ENCODE measurements at places on chromosomes 11 and 22.
A peak's percentile ranks its signal among the peaks of the same experiment; 100 is the strongest.

DNA sequence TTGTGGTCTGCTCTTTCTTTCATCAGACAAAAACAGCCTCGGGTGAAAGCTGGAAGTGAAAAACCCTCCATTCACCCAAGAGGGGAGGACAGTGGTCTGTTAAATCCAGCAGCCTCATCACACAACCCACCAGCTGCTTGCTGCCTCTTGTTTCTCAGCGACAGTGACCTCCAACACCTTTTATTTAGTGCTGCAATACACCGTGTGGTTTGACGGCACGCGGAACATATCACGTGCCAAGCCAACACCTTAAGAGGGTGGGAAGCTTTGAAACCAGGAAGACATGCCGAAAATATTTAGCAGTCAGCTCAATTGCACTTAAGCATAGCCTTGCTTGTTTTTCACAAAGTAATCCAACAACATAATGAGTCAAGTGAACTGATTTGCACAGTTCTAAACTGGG lies 39.8 kb upstream of the POGLUT3 start:
- DNase-seq, result peak; percentile 11

- DNase-seq, result no peak
These were observed 827 bp downstream of the PHF21B start for GRCh38 chr22:45008751-45009605.

- DNase-seq, result no peak
These were observed 7.8 kb downstream of the RPS6KA4 start for GRCh38 chr11:64366751-64367150.

GRCh38 chr22:46532416-46532815 lies 5.0 kb downstream of the CELSR1 start:
- no peak for DNase-seq

DNA sequence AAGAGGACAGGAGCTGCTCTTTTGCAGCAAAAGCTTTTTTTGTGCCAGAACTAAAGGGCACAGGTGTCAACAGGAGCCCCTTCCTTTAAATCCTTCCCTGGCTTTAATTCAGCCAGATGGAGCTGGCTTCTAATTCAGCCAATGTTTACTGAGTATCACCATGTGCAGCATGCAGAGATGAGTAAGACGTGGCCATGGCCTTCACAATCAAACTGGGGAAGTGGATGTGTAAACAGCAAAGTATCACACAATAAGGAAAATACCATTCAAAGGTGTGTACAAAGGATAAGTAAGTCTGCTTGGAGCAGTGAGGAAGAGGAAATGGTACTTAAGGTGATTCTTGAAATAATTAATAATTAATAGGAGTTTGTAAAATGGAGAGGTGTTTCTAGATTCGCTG lies 243.4 kb downstream of the NXPE2 start:
- DNase-seq, result no peak

DNA sequence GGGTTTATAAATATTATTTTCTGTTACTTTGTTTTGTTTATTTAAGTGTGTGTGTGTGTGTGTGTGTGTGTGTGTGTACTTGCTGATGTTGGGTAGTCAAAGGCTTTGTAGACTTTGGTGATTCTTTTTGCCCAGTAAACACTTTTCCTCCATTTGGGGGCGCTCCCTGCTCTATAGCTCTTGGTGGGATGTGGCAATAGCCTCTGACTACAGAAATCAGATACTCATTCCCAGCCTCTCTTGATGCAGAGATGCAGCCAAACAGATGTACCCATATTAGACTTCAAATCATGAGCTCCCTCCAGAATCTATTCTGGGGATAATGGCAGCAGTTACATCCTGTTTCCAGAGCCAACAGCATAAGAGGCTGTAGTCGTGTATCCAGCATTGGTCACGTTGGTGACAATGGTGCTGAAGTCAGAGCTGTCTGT lies 33.4 kb upstream of the APOL5 start:
- DNase-seq, result no peak

Measured in stimulated activated CD8-positive, alpha-beta memory T cell treated with anti-CD3 and anti-CD28 coated beads, Interleukin-15, amount 100 ng/mL, for 4 hours (primary cell).